ENCODE measurements at places on chromosomes 2 and 18. TPM values are rescaled to one million over a fixed set of nuclear protein-coding genes. Genes with fewer than 3 reads are reported as not detected.

Gene TMEM182
- total RNA-seq: 1.3 TPM

Gene GPR39
- 9.0 TPM for total RNA-seq

Gene REG3A
- not detected for total RNA-seq

Gene C18orf63
- total RNA-seq: not detected

Gene UGT1A3
- not detected for total RNA-seq

Gene RBKS
- 1.1 TPM for total RNA-seq

Gene LOXL3
- total RNA-seq: 14.2 TPM

Gene COL3A1
- total RNA-seq: 408 TPM

Gene KHK
- total RNA-seq: 0.56 TPM

Gene RNF125
- total RNA-seq: under 0.01 TPM

Gene GBX2
- not detected for total RNA-seq

Gene PLCD4
- total RNA-seq: 2.0 TPM

Gene LYPD1
- 79.7 TPM for total RNA-seq

Gene OSGEPL1
- total RNA-seq: 8.3 TPM
